Effector memory CD4-positive, alpha-beta T cell (primary cell): ENCODE measurements at places on chromosomes 11 and 22.

GRCh38 chr11:126403658-126404057, 48.2 kb downstream of the ST3GAL4 start:
- no peaks in the 10 kb centered on the region for H3K36me3 ChIP-seq
- no peak overlapping the region for H3K4me3 ChIP-seq
- DNase-seq, result no peak

GRCh38 chr11:43830928-43831440, 49.6 kb upstream of the ALKBH3 start:
- no peaks in the 10 kb centered on the region for H3K36me3 ChIP-seq
- H3K4me3 ChIP-seq, result no peak overlapping the region
- no peak overlapping the region for H3K27ac ChIP-seq
- H3K27me3 ChIP-seq, result no peaks in the 10 kb centered on the region

GRCh38 chr11:122632181-122632824, 23.2 kb upstream of the UBASH3B start:
- H3K4me3 ChIP-seq, result no peak overlapping the region
- H3K27me3 ChIP-seq, result no peaks in the 10 kb centered on the region
- no peaks in the 10 kb centered on the region for H3K4me1 ChIP-seq
- no peaks in the 10 kb centered on the region for H3K36me3 ChIP-seq
- no peak overlapping the region for H3K27ac ChIP-seq
- DNase-seq, result no peak

DNA sequence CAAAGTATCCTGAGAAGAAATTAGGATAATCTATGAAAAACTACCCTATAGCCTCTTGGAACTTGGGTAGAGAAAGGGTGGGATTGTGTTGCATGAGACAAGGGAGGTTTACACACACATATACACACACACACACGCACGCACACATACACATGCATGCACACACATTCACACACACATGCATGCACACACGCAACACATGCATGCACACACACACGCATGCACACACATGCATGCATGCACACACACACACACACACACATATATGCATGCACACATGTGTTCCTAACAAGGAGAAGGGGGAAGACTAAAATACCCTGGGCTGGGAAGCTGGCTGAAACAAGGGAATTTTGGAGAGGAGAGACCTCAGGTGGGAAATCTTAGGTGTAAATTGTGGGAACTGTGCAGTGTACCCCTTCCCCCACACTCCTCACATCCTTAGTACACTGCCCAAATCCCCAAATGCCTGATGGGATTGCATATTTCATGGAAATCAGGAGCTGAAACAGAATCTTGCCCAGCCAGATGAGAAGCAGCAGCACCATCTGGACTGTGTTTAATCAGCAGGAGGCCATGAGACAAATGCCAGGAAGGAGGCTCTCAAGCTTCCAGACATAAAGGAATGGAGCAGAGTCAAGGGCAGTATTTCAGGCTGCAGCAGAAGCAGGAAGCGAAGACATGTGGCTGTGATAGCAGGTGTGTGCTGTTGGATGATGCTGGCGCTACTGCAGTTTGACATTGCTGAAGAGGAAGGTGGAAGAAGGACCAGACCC, 14.6 kb upstream of the POLD3 start:
- no peak overlapping the region for H3K27ac ChIP-seq
- no peaks in the 10 kb centered on the region for H3K4me1 ChIP-seq
- no peaks in the 10 kb centered on the region for H3K36me3 ChIP-seq
- no peak overlapping the region for H3K4me3 ChIP-seq
- no peaks in the 10 kb centered on the region for H3K27me3 ChIP-seq
- DNase-seq, result no peak

DNA sequence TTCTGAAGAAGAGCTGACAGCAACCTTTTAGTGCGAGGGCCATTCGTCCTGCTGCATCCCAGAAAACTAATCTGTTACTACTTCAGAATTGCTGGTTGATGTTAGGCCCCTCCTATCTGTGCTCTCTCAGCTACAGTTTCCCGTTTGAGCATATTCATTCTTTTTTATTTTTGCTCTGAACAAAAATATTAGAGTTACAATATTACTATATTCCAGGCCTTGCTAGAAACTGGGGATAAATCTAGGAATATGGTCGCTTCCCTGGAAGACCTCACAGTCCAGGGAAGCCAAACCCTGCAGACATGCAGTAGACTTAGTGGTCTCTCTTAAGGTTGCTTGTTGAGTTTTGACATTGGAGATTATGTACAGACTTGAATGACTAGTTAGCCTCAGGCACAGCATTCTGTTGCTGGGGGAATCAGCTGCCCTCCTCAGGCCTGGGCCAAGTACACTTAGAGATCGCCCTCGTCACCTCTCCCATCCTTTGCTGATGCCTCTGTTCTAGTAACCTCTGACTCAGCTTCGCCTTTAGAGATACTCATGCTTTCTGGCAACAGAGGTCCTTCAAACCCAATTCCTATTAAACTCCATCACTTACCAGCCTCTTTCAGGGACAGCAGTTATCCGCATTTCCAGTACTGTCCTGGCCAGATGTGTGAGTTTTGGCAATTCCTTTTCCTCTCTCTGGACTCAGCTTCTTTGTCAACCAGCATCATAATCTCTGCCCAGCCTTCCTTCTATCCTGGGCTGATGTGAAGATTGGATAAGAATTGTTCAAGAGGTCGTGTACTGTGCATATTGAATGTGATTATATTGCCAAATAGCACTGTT, 698 bp upstream of the ANAPC15 start:
- peaks cover 15% of the 10 kb centered on the region for H3K4me1 ChIP-seq
- no peaks in the 10 kb centered on the region for H3K27me3 ChIP-seq
- DNase-seq, result no peak

DNA sequence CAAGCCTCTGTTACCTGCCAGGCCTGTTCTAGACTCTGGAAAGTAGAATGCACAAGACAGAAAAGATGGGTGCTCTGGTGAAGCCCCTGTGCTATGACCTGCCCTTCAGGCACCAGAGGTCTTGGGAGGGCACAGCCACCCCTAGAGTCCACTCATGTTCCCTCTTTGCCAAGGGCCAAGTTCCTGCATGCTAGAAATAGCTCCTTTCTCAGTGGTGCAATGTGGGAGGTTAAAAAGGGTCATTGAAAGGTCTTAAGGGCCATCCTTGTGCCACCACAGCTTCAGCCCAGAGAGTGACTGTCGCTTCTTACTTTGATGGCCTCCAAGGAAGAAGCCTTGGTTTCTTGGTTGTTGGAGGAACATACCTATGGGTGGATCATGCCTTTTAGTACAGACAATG, 84.6 kb upstream of the PARVA start:
- no peak for DNase-seq
- H3K27ac ChIP-seq, result no peak overlapping the region
- peaks cover 5% of the 10 kb centered on the region for H3K4me1 ChIP-seq
- no peaks in the 10 kb centered on the region for H3K36me3 ChIP-seq

- no peak overlapping the region for H3K4me3 ChIP-seq
- H3K4me1 ChIP-seq, result no peaks in the 10 kb centered on the region
- H3K36me3 ChIP-seq, result no peaks in the 10 kb centered on the region
- H3K27me3 ChIP-seq, result no peaks in the 10 kb centered on the region
- no peak for DNase-seq
- H3K27ac ChIP-seq, result no peak overlapping the region
These were observed 233.5 kb downstream of the MIAT start for GRCh38 chr22:26890870-26891269.
